RKO (cell line): ENCODE measurements at places on chromosomes 6 and 20.

DNA sequence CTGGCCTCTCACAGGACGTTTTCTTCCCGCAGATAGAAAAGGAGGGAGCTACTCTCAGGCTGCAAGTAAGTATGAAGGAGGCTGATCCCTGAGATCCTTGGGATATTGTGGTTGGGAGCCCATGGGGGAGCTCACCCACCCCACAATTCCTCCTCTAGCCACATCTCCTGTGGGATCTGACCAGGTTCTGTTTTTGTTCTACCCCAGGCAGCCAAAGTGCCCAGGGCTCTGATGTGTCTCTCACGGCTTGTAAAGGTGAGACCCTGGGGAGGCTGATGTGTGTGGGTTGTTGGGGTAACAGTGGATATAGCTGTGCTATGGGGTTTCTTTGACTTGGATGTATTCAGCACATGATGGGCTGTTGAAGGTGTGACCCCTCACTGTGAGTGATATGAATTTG is 52.0 kb upstream of the POLR1H start:
- no peak for DNase-seq

DNA sequence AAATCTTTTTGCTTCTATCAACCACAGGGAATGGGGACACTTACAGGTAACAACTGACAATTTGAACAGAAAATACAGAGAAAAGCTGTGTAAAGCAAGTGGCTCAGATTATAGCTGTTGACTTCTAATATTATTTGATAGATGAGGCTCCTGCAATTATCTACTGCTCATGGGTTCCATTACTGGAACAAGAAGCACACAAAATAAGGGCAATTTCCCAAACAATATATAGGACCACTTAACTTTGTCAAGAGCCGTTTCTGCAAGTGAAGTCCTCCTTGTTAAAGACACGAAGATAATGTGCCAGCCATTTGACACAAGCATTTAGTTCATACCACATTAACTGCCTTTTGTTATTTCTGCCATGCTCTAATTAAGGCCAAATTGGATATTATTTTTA is 315.5 kb upstream of the ARID1B start:
- DNase-seq: no peak

- DNase-seq: no peak
These were observed 14.8 kb upstream of the ADRM1 start for GRCh38 chr20:62287759-62288534.

GRCh38 chr6:43286980-43287716 is 10.9 kb upstream of the SLC22A7 start:
- no peak for DNase-seq
